ENCODE measurements at places on chromosomes 11 and 22.

- DNase-seq, result no peak
Measured at GRCh38 chr11:110655967-110656366, 56.3 kb downstream of the ARHGAP20 start.

DNA sequence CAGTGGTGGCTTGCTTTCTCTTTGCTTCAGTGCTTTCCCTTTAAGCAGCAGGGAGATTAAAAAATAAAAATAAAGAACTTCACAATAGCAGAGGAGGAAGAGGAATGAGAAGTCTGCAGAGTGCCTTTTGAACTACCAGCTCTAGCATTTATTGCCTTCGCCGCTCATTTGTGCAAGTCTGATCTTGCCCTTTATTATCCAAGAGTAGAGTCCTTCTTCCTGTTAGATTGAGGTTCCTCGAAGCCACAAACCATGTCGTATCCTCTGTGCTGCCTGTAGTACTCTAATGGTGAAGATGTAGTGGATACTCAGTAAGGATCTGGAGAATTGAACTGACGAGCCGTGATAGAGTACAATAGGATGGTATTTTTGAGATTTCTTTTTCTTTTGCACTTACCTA lies 101.2 kb upstream of the RAG2 start:
- DNase-seq, result peak; percentile 6

GRCh38 chr11:1733716-1734640 lies 16.4 kb downstream of the IFITM10 start:
- DNase-seq, result no peak

GRCh38 chr22:34344702-34345101 lies 424.4 kb upstream of the LARGE1 start:
- no peak for DNase-seq

GRCh38 chr22:50298266-50298637 lies 9.2 kb downstream of the PLXNB2 start:
- DNase-seq, result no peak

GRCh38 chr11:75328426-75329277 lies 22.8 kb downstream of the ARRB1 start:
- no peak for DNase-seq

DNA sequence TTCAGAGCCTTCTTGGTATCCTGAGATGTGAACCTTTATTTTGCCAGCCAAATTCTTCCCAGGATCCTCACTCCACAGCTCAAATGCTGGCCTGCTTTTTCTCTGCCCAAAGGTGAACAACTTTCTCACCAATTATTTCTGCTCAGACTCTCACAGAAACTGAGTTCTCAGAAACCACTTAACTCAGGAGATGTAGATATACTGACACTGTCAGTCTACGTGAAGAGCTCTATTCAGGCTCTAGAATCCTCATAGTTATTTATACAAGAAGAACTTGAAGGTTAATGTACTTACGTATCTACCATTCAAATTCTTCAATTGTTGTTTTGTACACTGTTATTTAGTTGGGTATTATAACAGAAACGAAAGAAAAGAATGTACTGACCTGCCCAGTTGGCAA lies 666.1 kb downstream of the CNTN5 start:
- DNase-seq, result no peak

DNA sequence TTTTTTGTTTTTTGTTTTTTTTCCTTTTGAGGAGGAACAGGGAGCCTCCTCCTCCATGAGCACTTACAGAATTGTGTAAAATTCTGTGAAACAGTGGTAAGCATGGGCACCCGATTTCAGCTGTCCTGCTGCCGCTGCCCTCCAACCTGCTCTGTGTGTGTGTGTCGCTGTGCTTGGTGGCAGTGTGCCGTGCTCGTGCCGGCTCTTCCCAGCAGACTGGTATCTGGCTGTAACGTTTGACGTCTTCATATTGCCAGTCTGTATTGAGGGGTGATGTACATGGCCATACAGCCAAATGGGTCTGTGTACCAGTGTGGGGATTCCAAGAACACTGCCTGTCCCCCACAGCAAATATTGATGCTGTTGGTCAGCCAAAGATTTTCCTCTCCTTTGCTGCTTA lies 97.1 kb downstream of the CWC15 start:
- no peak for DNase-seq

- no peak for DNase-seq
Measured at GRCh38 chr22:45270095-45271020, 14.4 kb upstream of the UPK3A start.

DNA sequence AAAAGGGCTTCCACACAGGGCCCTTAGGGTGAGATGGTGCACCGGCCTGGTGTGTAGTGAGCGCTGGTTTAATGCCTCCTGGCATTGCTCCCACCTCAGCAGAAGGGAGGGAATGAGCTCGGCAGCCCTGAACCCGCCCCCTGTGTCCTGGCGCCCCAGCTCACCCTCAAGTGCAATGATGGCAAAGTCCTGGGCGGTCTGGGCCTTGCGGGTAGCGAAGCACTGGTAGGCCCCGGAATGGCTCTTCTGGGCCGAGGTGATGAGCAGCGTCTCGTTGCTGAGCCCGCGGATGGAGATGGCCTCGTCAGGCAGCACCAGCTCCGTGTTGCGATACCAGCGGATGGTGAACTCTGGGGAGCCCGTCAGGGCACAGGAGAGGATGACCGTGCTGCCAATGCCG lies 193.3 kb downstream of the CEP164 start:
- DNase-seq, result no peak

- DNase-seq, result no peak
Measured at GRCh38 chr11:79864882-79865281, 424.1 kb upstream of the TENM4 start.

GRCh38 chr22:47287516-47287915 lies 525.1 kb downstream of the TBC1D22A start:
- no peak for DNase-seq

DNA sequence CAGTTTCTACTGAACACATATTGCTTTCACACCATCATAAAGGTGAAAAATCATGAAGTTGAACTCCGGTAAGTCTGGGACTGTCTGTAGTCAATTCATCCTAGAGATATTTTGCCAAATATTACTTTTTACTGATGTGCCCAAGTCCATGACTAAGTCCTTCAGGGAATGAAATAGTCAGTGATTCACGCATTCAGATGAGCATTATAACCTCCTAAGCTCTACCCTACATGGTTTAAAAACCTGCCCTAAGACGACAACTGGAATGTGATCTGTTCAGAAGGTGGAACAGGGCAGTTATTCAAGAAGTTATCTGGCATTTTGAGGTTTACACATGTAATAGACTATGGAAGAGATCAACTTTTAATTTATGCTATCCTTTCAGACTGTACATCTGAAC lies 125.6 kb downstream of the TRPC6 start:
- no peak for DNase-seq

GRCh38 chr11:95092549-95093324 lies 3.1 kb downstream of the ENDOD1 start:
- no peak for DNase-seq

DNA sequence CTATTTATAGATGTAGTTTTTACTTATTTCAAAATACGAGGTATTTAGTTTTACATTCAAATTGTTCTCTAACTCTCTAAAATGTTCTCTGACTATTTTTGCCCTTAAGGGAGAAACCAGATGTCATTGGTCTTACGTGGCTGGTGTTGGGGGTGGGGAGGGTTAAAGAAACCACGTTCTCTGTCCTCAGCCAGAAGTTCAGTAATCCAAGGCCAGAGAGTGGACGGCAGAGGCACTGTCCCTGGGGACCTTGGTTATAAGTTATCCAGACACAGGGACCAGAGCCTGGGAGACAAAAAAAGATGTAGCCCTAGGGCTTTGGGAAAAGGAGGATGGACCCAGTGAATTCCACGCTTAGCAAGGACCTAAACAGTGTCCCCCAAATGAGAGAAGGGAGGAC lies 706 bp upstream of the OR51E1 start:
- DNase-seq, result no peak

DNA sequence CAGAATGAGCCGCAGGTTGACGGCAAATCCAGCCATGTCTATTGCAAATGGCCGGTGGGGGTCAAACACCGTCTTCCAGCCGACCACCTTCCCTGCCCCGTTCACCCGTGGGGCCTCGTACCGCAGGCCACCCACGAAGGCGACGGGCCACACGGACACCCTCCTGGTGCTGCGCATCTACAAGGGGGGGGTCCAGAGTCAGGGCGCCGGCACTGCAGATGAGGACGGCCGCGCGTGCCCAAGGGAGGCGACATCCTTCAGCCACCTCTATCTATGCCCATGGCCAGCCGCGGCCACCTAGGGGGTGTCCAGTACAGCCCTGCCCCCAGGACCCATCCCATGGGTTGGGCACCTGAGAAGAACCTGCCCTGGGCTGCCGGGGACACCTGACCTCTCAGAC lies 29.2 kb downstream of the B3GAT1 start:
- no peak for DNase-seq

DNA sequence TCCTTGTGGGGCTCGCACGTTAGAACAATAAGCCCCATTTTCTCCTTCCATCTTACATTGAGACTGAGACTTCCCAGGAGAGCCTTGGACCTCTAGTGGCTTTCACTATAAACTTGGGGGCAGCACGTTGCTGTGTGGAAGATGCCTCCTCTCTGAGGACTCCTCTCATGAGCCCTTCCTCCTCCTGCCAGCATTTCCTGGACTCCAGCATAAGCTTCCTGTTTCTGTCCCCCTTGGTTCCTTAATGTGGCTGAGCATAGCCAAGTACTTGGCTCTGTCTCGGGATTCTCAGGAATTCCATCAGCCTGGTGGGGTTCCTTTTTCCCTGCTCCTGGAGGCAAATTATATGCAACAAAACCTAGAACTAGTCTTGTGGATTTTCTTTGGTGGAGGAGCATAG lies 38.8 kb upstream of the UBASH3B start:
- no peak for DNase-seq

- DNase-seq, result no peak
Measured at GRCh38 chr11:116348226-116348625, 424.6 kb downstream of the BUD13 start.

DNA sequence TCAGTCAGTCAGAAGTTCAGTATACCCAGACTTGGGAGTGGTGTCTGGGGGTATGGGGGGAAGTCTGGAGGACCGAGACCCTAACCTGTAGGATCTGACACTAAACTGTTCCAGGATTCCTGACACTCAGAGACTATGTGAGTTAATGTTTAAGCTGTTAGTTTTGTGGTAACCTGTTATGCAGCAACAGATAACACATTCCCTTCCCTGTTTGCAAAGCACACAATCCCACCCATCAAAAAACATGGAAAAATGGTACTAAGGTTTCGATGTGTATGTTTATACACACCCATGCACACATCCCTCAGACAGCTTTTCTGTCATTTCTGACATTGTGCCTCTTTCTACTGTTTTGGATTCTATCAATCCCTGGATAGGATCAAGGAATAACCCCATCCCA lies 27.6 kb downstream of the ZNF280B start:
- DNase-seq, result no peak

GRCh38 chr11:413120-414081 lies 1.4 kb downstream of the SIGIRR start:
- no peak for DNase-seq

DNA sequence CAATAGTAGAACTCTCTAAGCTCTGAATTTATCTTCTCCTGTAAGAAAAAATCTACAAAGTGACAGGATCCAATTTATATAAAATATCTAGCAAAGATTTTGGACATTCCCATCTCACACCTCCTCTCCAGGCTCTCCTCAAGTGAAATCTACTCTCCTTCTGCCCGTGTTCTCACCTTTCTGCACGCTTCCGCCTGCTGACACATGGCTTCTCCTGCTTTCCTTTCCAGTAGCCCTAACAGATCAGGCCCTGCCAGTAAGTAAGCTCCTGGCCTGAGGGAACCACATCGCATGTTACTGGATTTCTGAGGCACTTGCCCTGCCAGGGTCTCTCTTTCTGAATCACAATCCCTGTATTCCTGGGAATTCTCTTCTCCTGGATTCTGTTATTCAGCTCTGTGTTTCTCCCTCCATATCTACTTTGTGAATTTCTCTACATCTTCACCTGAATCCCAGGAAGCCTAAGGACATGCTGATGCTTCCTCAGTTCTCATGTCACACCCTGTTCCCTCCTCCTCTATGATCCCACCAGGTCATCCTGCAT lies 53.3 kb upstream of the TOP3B start:
- no peak for DNase-seq

GRCh38 chr22:50621948-50622722 lies 5.8 kb downstream of the ARSA start:
- DNase-seq, result no peak

DNA sequence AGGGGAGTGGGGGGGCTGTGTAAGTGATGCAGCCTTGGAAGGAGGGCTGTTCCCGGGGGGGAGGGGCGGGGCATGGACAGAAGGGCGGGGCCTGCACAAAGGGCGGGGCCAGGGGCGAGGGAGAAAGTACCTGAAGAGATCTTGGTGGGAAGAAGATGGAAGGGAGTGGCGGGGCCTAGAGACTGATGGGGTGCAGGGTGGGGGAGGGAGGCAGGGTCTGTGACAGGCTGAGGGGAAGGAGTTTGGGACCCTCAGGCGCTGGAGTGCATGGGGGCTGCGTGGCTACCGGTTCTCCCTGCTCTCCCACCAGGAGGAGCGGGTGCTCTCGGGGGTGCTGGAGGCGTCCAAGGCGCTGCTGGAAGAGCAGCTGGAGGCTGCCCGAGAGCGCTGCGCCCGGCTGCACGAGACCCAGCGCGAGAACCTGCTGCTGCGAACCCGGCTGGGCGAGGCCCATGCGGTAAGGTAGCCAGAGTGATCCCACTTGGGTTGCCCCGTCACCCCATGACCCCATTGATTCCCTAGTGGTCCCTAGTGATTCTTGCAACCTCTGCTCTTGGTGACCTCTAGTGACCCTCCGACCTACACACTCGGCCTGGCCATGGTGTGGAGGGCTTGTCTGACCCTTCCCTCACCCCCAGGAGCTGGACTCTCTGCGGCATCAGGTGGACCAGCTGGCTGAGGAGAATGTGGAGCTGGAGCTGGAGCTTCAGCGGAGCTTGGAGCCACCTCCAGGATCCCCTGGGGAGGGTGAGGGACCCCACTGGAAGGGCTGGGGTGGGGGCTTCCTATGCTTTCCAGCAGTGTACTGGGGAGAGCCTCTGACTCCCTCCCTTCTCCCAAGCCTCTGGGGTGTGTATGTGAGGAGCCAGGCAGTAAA lies 3.1 kb downstream of the CCDC88B start:
- DNase-seq, result no peak

- no peak for DNase-seq
Measured at GRCh38 chr22:32803020-32803737, 1.7 kb downstream of the TIMP3 start.

DNA sequence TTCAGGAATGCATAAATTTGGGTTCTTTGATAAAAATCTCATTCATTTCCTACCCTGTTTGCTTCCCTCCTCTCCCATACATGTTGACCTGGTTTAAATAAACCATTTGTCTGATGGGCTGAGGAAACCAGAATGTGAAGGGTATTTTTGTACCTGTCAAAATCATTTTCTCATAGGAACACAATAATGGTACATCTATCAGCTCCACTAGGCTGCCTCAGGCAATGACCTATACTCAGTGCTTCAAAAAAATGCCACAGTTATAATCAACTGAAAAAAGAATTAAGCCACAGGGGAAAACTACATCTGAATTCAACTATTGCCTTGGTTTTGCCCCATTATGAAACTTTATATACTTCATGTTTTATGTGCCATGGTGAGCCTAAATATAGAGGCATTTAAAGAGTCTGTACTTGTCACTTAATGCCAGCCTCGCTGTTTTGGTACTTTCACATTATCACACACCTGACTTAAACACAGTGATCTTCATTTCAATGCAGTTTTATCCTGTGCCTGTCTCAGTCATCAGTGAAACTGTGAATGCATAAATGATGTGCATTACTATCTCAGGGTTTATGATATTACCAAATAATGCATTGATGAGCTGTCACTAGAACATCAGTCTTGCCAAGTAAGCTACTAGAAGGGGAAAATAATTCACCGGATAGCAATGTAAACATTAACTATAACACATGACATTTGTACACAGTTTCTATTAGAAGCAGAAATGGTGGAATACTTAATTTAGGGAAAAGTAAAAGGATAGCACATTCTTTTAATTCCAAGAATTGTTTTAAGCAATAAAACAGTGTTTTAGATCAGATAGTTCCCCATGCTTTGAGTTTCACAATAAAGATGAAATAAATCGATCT lies 92.7 kb downstream of the MSANTD4 start:
- DNase-seq, result no peak
